Breast epithelium (tissue), 4 donors: ENCODE measurements at places on chromosomes 12 and 14. TPM values are rescaled to one million over a fixed set of nuclear protein-coding genes. Genes with fewer than 3 reads are reported as not detected.

The SLC22A17 gene
- total RNA-seq: 6.4 TPM

The BAG5 gene
- 45.4 TPM for total RNA-seq

The DACT1 gene
- 9.8 TPM for total RNA-seq

The TMEM253 gene
- 1.3 TPM for total RNA-seq

The ANKS1B gene
- total RNA-seq: 32.4 TPM

The ARHGEF40 gene
- 40.6 TPM for total RNA-seq

The BEST3 gene
- not detected for total RNA-seq

The KCNC2 gene
- total RNA-seq: not detected
